Thoracic aorta (tissue), 2 donors: ENCODE measurements at places on chromosomes 4 and X. TPM values are rescaled to one million over a fixed set of nuclear protein-coding genes. Genes with fewer than 3 reads are reported as not detected.
A peak's percentile ranks its signal among the peaks of the same experiment; 100 is the strongest.

DNA sequence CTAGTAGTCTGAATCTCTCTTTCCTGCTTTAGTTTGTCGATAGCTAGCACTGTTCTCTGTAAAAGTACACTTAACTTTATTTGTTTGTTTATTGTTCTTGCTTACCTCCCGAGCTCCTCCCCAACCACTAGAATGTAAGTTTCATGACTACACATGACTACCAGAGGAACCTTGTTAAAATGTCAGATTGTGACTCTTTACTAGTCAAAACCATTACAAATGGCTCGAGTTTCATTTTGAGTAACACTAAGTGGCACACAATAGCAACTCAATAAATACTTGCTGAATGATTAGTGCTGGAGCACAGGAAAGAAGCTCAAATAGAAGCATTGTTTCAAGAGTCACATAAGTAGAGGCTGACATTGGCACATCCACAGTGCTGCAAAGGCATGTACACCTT is 116.1 kb downstream of the MAPK10 start:
- H3K27ac ChIP-seq, result no peak overlapping the region
- H3K4me3 ChIP-seq, result no peak overlapping the region
- H3K27me3 ChIP-seq, result no peaks in the 10 kb centered on the region
- no peaks in the 10 kb centered on the region for H3K4me1 ChIP-seq
- no peaks in the 10 kb centered on the region for H3K36me3 ChIP-seq

DNA sequence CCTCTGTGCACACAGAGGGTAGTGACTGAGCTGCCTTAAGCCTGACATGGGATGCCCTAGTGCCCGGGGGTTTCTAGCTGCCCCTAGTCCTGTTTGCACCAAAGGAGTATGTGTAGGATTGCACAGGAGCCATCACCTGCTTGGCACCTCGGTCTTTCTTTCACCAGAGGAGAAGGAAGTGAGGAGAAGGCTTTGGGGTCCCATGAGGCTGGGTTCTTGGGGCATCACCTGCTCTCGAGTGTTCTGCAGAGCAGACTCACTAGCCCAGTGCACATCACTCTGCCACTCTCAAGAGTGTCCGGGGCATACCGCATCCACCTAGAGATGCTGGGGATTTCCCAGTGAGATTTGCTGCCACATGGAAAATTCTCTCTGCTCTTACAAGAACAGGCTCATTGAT is 40.5 kb upstream of the GPR78 start:
- H3K27me3 ChIP-seq, result no peaks in the 10 kb centered on the region
- H3K4me3 ChIP-seq, result no peak overlapping the region
- H3K27ac ChIP-seq, result no peak overlapping the region
- no peak for DNase-seq
- H3K4me1 ChIP-seq, result no peaks in the 10 kb centered on the region

PAGE2 gene
- not detected for total RNA-seq

GRCh38 chr4:41257257-41257901 is 651 bp downstream of the UCHL1 start:
- H3K36me3 ChIP-seq, result no peaks in the 10 kb centered on the region
- H3K27ac ChIP-seq, result no peak overlapping the region
- peak; percentile 14 for DNase-seq

- DNase-seq, result no peak
- H3K27me3 ChIP-seq, result no peaks in the 10 kb centered on the region
- no peaks in the 10 kb centered on the region for H3K36me3 ChIP-seq
- no peak overlapping the region for H3K27ac ChIP-seq
Measured at GRCh38 chrX:32170481-32170880, 1040.9 kb downstream of the DMD start.

GRCh38 chrX:44094821-44095530 is 121.8 kb upstream of the NDP start:
- no peak overlapping the region for H3K4me3 ChIP-seq
- no peak overlapping the region for H3K27ac ChIP-seq
- no peaks in the 10 kb centered on the region for H3K4me1 ChIP-seq

DNA sequence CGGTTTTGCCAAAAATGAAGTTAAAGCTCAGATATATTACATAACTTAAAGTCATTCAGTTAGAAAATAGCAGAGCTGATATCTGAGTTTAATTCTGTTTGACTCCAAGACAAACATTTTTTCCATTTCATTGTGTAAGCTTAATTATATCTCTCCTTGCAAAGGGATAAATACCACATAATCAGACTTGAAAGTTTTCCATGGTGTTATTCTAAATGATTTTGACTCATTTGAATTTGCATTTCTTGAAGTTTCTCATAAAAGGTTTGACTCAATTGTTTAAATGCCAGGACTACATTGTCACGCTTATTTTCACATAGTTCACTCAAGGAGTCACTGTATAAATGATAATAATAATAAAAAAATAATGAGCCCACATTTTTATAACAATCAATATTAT is 39.4 kb upstream of the DDX60 start:
- H3K36me3 ChIP-seq, result no peaks in the 10 kb centered on the region
- no peaks in the 10 kb centered on the region for H3K27me3 ChIP-seq
- no peak overlapping the region for H3K4me3 ChIP-seq

DNA sequence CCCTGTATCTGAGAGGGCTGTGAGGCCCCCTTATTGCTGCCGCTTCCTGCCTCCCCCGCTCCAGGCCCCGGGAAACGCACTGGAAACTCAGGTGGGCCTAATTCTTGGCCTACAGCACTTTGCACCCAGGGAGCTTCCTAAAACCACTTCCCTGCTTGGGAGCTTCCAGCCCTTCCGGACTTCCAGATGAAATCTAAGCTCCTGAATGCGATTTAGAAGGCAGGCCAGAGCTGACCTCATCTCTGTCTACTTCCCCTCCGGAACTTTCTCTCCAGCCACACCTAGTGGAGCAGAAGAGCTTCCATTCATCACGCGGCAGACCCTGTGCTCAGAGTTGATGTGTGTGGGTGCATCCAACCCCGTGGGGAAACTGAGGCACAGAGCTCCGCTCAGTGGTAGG is 84.2 kb downstream of the SORCS2 start:
- no peaks in the 10 kb centered on the region for H3K27me3 ChIP-seq
- H3K4me1 ChIP-seq, result no peaks in the 10 kb centered on the region
- DNase-seq, result no peak
- no peak overlapping the region for H3K27ac ChIP-seq
- no peak overlapping the region for H3K4me3 ChIP-seq
